Lower lobe of right lung (tissue), 2 donors: ENCODE measurements at places on chromosomes 5 and 9.

DNA sequence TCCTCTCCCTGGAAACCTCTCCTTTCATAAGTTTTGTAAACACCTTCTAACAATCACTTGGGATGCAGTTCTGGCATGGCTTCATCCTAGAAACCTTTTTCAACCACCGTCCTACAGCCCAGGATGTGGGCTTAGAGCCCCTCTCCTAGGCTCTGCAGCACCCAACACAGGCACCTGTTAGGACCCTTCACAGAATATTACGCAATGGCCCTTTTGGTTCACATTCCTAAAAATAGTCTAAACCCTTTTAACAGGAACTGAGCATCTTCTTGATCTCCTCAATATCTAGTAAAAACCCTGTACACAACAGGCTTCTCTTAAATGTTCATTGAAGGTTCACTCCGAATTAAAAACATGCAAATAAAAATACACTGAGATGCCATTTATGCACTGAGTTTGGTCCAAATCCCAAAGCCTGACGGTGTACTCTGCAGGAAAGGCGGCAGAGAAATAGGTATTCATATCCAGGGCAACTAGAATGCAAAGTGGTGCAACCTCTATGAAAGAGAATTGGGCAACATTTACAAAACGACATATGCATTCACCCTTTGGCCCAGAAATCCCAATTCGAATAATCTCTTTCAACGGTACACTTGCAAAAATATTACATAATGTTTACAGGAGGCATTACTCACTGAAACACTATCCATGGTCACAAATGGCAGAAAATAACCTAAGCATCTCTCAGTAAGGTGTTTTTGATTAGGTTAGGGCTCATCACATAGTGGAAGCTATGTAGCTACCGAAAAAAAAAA, 169.3 kb downstream of the SEMA5A start:
- DNase-seq: no peak

GRCh38 chr5:40679913-40680681, at the start of gene PTGER4:
TSS of gene PTGER4 (plus strand) at chr5:40679915. CDS start at chr5:40680994, 1,079 bp downstream.
- peak; percentile 61 for DNase-seq

GRCh38 chr9:38119560-38120236, 50.7 kb upstream of the SHB start:
- DNase-seq: no peak

GRCh38 chr9:19130436-19130835, 3.1 kb upstream of the PLIN2 start:
- DNase-seq: no peak

DNA sequence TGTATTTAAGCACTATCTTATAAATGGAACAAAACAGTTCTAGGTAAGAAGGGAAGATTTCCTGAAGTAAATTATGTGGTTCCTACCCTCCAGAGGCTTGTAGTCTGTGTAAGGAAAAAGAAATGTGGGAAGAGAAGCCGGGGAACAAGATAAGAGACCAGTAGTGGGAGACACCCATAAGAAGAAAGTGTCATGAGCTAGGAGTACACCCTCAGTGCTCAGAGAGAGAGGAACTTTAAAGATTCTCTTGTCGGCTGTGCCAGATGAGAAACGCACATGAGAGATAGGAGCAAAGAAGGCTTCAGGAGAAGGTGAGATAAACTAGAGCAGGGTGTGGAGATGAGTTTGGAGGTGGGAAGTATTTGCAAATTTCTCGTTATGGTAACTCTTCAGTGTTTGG, 18.1 kb downstream of the SLC36A1 start:
- no peak for DNase-seq

GRCh38 chr9:91714874-91715615, 235.0 kb downstream of the ROR2 start:
- no peak for DNase-seq

DNA sequence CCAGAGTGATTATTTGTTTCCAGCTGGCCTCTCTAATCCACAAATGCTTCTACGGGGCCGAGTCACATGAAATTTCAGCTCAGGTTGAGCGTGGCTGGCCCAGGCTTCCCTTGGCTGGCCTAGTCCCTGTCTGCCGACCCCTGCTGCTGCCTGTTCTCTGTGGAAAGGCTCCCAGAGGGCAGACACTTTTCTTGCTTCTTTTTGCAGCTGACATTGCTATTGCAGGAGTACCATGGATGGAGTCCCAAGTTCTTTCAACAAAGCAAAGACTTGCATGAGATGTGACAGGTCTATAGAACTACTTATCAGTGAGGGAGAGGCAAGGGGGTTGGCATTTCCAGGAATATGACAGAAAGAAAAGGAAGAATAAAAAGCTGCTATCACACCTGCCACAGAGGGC, 287.4 kb upstream of the ARRDC3 start:
- DNase-seq: no peak

DNA sequence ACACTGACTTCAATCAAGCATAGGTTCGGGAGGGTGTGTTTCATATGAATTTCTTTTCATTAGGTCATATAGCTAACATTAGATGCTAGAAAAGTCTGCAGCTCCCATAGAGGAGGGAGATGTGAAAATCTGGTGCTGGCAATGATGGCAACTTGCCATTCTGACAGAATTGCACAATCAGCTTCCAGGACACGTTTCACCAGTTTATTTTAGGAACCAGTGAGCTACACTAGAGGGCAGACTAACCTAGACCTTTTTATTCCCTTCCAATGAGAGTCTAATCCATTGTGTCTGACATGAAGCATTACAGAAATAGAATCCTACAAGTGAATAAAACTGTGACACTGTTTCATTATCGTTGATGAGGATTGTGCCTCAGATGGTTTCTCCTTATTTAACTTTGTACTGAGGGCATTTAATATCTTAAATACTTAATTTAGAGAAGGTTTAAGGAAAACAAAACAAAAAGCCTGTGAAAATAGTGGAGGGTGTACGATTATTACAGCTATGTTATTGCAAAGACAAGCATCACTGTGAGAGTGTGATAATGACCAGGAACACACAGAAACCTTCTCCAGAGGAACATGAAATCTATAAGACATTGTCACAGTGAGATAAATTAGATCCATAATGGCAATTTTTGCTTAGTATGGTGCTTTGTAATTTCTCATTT, 363.3 kb upstream of the RPS23 start:
- DNase-seq: no peak
